ENCODE measurements at places on chromosomes 1 and 21.

DNA sequence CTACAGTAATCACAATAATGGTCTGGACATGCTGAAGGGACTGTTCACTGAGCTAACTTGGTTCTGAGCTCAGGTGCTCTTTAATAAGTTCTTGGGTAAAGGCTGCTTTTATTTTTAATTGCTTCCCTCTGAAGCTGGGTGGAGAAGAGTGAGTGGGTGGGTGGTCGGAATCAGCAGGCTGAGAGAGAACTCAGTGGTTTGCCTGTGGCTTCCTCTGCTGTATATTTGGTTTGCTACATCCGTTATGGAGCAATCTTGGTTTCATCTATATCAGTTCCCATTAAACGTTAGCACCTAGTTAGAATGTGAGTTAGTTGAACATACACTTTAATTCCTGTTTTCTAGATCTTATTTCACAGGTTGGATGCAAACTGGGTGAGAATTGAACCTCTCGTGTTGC, 23.3 kb downstream of the CNIH4 start:
- no peak for DNase-seq

GRCh38 chr1:24425441-24425840, 9.8 kb downstream of the NIPAL3 start:
- no peak for DNase-seq

DNA sequence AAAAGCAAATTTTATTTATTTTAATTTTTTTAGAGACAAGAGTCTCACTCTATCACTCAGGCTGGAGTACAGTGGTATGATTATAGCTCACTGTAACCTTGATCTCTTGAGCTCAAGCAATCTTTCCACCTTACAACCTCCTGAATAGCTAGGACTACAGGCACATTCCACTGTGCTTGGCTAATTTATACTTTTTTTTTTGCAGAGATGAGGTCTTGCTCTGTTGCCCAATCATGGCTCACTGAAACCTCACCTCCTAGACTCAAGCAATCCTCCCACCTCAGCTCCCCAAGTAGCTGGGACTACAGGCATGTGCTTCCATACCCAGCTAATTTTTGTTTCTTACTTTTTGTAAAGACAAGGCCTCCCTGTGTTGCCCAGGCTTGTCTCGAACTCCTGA, 49.5 kb downstream of the DR1 start:
- DNase-seq: no peak

DNA sequence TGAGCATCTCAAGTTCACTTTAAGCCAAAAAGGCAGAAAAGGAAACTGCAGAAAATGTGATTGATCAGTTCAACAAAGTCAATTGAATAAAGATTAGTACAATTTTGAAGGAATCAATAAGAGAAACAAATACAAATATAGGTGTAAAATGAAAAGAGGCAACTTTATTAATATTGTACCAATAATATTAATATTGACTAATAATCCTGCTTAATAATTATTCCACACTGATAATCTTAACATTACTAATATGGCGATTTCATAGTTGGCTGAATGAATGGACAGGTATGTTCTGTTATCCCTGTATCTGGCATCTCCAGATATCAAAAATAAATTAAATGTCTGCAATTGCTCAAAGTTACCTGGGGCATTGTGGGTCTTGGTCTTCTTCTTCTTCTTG, 61.8 kb downstream of the PRKAB2 start:
- DNase-seq: no peak

- DNase-seq: no peak
These were observed 497.0 kb downstream of the RWDD3 start for GRCh38 chr1:95730986-95731385.

All from SW 1271 (cell line).